CD14-positive monocyte (primary cell): ENCODE measurements at places on chromosomes 5 and 9.

- DNase-seq: no peak
Observed at GRCh38 chr5:125695996-125696655, 727.1 kb upstream of the GRAMD2B start.

DNA sequence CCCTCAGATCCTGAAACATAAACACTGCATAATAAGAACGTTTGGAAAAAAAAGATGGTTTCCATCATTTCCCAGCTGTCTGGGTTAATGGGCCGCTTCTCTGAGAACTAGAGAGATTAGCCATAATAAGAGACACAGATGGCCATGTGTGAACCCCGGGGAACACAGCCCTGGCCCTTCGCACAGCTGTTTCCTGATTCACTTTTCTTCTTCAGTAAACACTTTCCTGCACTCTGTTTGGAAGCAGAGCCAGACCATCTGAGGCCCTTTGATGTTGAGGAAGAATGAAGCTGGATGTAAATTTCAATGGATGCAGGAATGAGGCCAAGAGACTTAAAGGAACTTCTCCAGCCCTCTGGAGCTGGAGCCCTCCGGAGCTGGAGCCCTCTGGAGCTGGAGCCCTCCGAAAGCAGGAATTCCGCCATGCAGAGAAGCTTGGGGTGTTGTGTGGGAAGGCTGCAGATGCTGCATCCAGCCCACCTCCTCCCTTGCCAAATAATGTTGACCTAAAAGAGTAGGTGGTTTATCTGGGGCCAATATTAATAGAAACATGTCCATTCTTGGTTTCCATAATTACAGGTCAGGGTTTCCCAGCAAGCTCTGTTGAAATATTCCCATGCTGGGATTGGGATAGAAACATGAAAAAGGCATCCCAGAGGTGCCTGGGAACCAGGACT is 218.9 kb downstream of the NXNL2 start:
- DNase-seq: no peak

- DNase-seq: no peak
Observed at GRCh38 chr5:145887976-145888574, 15.3 kb upstream of the GRXCR2 start.

DNA sequence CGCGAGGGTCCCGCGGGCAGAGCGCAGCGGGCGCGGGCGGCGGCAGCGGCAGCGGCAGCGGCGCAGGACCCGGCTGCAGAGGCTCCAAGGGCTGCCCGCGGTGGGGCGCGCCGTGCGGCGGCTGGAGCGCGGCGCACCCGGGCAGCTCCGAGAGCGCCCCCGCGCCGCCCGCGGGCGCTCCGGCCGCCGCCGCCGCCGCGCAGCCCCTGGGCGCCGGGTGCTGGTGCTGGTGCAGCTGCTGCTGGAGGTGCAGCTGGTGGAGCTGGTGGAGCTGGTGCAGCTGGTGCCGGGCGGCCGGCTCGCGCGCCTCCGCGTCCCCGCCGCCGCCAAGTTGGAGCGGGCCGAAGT is 644 bp downstream of the IER5L start:
- no peak for DNase-seq

DNA sequence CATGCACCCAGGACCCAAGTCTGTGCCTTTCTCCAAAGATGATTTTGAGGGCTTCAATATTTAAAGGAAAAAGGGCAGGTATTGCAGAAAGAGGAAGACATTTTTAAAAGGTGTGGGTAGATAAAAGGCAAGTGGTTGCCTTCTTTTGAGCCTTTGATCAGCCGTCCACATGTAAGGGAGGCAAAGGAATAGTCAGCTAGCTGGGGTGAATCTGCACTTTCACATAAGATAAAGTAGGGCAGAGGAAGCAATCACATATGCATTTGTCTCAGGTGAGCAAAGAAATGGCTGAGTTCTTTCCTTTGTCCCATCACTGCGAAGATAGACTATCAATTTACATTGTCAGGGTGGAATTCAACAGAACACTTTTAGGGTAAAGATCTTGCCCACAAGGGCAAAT is 19.9 kb downstream of the MGAT1 start:
- no peak for DNase-seq

- DNase-seq: no peak
Observed at GRCh38 chr9:13607481-13608441, 328.3 kb upstream of the MPDZ start.

- no peak for DNase-seq
Observed at GRCh38 chr5:171540865-171541264, 121.4 kb downstream of the FGF18 start.

GRCh38 chr5:77709993-77710685 is 66.0 kb downstream of the TBCA start:
- DNase-seq: no peak

- no peak for DNase-seq
Observed at GRCh38 chr5:110790673-110791072, 51.9 kb downstream of the SLC25A46 start.

DNA sequence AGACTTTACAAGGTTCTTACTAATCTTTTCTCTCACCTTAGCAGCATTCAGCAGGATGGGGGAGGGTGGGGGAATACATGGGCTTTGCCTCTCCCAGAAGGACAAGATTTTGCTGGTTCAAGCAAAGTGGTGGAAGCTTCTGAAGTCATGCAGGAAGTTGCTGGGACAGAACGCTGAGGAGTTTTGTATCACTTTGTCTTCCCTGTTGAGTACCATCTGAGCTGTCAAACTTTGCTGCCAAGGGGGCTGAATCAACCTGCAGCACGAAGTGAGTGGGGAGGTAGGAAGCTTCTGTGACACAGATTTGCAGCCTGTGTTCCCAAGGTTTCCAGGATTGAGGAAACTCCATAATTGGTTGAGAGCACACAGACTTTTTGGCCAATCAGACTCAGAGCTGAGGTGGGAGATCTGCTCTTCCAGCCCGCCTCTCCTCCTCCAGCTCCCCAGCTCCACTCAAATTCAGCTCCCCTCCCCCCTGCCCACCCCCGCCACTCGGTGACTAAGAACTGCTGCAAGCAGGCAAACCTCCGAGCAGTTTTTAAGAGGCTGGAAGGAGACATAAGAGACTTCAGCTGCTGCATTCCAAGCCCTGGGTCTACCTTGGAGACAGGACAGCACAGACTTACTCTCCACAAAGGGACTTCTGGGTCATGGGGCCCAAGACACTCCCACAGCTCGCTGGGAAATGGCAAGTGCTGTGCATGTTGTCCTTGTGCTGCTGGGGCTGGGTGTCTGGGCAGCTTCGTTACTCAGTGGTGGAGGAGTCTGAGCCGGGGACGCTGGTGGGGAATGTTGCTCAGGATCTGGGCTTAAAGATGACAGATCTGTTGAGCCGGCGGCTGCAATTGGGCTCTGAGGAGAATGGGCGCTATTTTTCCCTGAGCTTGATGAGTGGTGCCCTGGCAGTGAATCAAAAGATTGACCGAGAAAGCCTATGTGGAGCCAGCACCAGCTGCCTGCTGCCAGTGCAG is at the start of gene PCDHGC5:
TSS of gene PCDHGC5 (plus strand) at position 491 of the 971 bp plus-strand sequence. CDS start at position 651, 160 bp downstream.
- DNase-seq: no peak

GRCh38 chr9:16514131-16514530 is 356.3 kb downstream of the BNC2 start:
- DNase-seq: no peak

DNA sequence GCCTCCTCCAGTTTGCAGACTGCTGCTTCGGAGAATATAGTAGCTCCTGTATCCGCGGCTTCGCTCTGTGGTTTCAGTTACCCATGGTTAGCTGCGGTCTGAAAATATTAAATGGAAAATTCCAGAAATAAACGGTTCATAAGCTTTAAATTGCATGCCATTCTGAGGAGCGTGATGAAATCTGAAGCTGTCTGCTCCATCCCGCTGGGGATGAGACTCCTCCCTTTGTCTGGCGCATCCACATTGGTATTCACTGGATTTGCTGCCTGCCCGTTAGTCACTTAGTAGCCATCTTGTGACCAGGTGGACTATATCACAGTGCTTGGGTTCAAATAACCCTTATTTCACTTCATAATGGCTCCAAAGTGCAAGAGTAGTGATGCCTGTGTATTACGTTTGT is 36.3 kb downstream of the MSX2 start:
- DNase-seq: no peak

DNA sequence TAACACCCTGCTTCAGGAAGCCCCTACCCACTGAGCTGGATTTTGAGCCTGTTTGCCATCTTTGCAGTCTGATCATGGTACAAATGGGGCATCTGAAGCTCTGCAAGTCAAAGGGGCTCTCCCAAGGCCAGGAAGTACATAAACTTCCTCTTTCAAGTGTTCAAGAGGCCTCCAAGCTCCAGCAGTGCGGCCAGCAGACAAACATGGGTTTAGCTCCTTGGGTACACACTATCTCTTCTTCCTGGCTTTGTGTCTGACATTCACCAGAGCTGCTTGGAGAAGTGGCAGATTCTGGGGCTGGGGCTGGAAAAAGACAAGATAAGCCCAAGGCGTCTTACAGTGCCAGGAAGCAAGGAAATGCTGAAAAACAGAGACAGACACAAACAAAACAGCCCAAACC is 34.1 kb downstream of the LAMC3 start:
- peak; percentile 25 for DNase-seq

- no peak for DNase-seq
Observed at GRCh38 chr9:77449240-77450084, 198.7 kb downstream of the GNA14 start.

GRCh38 chr5:138849439-138849838 is 25.7 kb downstream of the LRRTM2 start:
- DNase-seq: no peak

DNA sequence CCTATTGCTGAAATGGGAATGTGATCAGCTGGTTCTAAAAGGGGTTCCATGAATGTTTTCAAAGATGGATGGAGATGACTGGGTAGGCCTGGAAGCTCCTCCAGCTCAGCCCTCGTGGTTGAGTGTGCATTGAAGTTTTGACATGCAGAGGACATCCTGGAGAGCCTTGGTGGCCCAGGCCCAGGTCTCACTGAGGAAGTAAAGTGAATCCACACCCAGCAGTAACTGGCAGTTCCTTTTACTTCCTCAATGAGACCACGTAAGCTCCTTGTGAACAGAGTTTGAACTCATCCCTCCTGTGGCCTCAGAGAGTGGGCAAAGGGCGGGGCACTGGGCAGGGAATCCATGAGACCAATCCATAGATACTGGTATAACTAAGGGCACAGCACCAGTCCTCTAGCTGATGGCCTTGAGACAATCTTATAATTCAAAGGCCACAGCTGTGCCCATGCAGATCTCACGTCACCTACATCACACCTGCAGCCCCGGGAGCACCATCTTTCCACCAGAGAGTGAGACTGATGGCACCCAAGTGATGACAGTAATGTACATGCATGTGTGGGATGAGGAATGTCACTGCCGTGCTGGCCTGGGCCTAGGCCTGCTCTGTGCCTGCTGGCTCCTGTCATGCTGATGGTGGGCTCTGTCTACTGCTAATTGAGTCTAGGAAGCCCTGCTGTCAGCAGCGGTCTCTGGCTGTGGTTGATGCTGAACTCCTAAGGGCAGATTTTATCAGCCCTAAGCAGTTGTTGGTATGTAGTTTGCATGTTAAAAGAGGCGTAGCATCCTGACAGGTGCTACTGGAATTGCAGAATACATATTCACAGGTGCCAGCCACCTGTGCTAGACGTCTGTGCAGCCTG is 257.8 kb downstream of the FSTL4 start:
- DNase-seq: no peak

GRCh38 chr5:74575741-74576538 is 64.6 kb downstream of the ENC1 start:
- no peak for DNase-seq

DNA sequence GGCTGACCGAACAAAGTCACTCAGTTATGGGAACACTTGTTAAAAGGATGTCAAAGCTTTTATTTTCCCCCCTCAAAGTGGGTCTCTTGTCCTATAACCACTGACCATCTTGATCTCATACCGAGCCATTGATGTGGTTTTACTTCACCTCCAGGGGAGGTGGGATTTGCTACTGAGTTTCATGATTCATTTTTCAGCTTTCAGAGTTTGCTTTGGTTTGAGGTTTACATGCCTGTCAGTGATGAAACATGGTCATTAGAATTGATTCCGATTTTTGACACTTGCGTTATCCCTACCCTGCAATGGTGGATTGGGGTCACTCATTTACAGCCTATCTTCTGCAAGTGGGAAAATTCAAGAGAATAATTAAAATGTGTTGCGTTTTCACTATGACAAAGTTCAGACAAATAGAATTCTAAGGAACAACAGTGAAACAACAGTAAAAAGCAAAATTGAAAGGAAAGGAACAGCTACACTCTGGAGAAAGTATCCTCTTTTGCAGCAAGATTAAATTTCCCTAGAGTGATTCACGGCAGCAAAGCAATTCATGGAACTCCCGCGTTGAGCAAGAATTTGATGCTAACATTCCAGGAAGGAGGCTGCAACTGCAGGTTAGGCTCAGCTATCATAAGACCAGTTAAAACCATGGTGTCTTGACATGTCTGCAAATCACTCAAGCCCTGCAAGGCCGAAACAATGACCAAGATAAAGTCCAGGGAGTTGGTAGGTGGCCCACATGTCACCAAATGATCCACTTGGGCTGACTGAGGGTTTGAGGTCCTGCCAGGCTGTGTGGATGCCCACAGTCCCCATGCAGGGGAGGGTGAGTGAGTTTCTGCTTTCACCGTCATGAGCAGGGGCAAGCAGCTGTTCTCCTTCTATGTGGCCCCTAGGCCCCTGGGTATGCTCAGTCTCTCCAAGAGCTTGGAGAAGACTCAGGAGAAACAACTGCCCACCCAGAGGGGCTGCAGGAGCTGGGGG is 9.4 kb downstream of the GADD45G start:
- DNase-seq: no peak

DNA sequence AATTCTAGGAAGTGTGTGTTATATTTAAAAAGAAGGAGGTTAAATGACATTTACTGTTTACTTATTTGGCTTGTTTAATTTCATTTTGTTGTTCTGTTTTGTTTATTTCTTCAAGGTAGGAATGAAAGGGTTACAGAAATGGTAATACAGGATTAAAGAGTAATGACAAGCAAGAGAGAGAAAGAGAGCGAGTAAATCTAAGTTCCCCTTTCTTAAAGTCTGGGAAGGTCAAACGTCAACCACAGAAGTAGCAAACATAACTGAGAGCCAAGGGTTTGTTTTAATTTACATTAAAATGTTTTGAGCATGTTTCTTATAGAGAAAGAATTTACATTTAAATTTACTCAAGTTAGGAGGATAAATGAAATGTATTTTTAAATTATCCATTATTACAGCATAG is 18.7 kb downstream of the HCN1 start:
- no peak for DNase-seq

DNA sequence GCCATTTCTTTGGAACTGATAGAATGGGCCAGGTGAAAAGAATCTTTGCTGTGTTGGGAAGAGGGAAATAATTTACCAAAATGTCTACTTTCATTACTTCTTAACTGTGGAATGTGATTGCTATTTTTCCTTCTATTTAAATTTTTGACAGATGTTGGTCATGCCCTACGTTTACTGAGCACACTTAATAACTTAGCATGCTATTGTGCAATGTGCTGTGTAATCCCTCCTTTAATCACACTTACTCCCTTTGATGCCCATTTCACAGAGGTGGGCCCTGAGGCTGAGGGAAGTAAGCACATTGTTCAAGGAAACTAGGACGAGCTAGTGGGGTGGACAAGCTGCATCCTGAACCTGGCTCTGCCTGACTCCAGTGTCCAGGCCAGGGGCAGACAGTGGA is 47.8 kb upstream of the INSYN2B start:
- DNase-seq: no peak

DNA sequence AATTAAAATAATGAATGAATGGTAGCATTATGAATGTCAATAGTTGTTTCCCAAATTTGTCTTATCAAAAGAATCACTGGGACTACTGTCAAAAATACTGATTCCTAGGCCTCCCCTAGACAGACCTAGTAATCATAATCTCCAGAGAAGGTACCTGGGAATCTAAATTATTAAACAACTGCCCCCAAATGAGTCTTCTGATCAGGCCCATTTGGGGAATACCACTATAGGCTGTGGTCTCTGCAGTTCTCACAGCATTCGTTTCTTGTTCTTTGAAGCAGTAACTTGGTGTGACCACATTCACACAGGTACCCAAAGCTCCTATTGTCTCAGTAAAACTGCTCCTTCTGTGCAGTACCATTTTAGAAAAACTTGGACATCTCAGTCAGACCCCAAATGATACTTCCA is 230.9 kb downstream of the PIK3R1 start:
- DNase-seq: no peak
